ENCODE measurements at places on chromosomes 7 and 10.

DNA sequence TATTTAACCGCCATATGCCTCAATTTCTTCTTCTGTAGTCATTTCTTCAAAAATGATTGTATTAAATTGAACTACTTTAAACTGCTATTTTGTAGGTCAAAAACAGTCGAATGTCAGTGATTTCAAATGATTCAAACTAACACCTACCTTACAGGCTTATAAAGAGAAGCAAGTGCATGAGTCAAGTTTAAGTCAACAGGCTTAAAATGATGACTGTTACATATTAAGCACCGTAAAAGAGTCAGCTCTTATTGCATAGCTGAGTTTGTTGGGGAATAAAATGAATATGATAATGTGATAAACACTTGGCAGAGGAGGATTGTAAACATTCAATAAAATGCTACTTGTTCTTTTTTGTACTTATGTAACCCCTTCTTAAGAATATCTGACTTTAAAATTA is 90.1 kb upstream of the ANKRD1 start:
- no peak for DNase-seq

DNA sequence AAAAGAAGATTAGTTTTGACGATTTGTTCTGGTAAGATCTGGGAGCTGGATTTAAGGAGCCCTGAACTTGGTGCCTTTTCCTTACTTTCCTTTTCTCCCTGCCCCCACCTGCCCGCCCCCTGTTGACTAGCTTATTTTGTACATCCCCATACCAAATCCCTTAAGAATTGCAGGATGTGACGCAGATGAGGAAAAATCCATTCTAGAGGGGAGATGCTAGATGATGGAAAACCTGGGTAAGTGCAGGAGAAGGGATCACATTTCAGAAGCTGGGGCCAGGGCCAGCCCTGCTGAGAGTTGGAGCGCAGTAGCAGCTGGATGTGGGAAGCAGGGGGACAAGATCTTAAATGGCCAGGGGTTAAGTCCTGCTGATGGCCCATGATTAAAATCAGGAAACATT is 93.9 kb downstream of the CCDC3 start:
- DNase-seq: no peak

GRCh38 chr10:72116372-72116771 is 28.0 kb upstream of the SPOCK2 start:
- no peak for DNase-seq

GRCh38 chr10:96271016-96271815 is at the start of gene BLNK:
Gene BLNK (minus strand): TSS chr10:96271569. CDS start chr10:96271398, 171 bp downstream.
- no peak for DNase-seq

- no peak for DNase-seq
Observed at GRCh38 chr7:13826752-13827151, 162.7 kb downstream of the ETV1 start.

DNA sequence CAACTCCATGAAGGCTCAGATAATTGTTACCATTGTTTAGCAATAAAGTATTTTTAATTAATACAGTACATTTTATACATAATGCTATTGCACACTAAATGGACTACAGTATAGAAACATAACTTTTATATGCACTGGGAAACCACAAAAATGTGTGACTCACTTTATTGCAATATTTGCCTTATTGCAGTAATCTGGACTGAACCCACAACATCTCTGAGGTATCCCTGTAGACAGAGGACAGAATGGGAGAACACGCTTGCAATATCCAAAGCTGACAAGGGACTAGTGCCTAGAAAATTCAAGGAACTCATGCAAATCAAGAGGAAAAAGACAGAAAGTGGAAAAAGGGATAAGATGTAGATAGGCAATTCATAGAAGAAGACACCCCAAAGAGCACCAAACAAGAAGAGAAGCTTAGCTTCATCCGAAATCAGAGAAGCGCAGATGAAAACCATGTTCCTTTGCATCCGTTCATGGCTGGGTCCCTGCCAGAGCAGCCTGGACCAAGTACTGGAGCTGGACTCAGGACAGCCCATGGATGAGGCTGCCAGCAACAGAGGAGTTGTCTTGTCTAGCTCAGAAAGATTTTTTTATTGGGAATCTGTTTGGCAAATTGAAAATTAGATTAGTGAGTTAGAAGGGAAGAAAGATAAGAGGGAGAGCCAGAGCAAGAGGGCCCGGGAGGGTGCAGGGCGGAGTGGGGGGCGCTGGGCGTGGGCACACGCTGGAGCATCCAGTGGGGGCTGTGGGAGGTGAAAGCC is 16.0 kb upstream of the GALNTL5 start:
- DNase-seq: no peak

GRCh38 chr7:55475855-55476803 is 96.2 kb downstream of the VOPP1 start:
- no peak for DNase-seq

DNA sequence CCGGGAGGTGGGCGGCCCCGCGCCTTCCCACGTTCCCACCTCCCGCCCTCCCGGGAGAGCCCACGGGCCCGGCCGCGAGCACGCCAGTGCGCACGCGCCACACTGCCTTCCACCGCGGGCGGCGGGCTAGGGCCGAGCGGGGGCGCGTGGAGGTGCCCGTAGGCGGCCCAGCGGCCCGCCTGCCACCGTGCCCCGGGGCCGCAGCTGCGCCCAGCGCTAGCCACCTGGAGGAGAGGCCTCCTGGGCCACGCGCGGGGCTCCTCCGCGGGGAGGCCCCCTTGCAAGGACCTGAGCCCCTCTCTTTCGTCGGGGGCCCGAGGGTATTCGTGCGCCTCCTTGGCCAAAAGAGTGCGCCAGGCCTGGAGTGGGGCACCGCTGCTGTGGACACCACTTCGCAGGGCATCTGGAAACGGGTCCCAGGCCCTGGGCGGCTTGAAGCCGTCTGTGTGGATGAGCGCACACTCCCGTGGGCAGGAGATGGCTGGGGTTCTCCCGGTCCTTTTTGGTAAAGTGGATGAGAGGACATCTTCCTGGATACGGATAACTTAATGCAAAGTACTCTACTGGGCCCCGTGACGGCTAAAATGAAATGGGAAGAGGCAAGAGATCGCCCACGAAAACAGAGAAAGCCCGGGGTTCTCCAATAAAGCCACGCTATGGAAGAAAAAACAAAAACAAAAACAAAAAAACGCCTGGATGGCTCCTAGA is 9.0 kb upstream of the EBF3 start:
- no peak for DNase-seq

DNA sequence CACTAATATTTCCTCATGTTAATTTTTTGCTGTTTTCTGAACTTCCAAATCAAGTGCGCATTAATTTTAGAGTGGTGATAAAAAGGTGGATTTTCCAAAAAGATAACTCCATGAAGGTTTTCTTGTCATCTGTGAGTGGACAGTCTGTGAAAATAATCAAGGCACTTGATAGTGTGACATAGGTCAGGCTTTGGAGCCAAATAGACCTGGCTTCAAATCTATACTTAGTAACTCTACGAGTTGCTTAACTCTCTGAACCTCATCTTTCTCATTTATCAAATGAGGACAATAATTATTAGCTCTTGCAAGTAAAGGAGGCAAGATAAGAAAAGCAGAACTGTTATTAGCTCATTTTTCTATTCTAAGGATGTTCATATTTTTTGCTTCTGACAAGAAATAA is 24.7 kb upstream of the MET start:
- DNase-seq: no peak

- no peak for DNase-seq
Observed at GRCh38 chr7:77830649-77831355, 32.2 kb downstream of the PHTF2 start.

GRCh38 chr10:71314028-71314693 is 4.9 kb upstream of the SLC29A3 start:
- DNase-seq: peak; percentile 35

DNA sequence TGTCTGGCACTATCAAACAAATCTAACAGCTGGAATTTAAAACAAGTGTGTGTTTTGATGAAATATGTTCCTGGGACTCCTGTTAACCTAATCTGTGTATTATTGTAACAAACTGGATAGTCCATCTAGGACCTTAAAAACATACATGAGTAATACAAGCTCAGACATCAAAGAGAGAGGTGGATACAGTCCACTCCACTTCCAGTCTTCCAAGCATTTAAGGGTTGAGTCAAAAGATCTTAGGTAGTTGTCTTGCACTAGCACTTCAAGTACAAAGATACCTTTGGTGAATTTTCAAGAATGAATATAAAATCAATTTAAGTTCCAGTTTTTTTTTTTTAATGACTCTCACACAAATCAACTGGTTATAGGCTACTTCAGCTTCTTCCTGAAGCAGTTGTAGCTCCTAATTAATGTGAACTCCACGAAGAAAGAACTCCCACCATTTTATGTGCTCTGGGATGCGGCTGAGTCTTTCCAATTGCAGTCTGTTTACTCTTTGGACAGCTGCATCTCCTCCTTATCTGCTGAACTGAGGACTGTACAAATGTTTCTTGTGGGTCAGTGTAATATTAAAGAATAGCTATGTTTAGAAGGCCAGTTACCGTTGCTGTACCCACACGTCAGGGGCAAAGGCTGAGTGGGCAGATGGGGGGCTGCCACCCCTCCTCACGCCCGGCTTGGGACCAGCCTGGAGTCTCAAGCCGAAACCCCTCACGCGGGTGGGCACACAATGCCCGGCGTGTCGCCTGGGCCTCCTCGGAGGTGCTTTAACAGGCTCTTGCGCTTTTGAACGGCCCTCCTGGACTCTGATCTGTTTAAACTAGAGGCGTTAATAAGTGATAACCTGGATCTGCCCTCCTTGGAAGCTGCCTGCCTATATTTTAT is 2.9 kb upstream of the IGF2BP3 start:
- no peak for DNase-seq

DNA sequence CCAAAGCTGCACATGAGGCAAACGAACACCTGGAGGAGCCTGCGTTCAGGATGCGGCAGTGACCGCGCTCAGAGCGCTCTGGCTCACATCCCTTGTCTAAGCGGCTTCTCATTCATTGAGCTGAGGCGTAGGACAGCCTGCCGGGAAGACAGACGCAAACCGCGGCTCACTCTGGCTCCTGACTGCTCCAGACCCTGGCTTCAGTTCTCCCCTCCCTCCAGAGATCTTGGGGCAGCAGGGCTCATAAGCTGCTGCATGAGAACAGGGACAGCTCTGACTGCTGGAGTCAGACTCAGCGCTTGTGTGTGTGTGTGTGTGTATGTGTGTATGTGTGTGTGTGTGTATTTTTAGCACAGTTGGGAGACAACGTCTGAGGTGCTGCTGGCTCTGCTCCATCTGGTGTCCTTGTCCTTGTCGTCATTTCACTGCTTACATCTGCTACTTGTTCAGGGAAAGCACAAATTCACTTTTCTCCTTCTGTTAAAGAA is 15.8 kb upstream of the LYZL2 start:
- no peak for DNase-seq

DNA sequence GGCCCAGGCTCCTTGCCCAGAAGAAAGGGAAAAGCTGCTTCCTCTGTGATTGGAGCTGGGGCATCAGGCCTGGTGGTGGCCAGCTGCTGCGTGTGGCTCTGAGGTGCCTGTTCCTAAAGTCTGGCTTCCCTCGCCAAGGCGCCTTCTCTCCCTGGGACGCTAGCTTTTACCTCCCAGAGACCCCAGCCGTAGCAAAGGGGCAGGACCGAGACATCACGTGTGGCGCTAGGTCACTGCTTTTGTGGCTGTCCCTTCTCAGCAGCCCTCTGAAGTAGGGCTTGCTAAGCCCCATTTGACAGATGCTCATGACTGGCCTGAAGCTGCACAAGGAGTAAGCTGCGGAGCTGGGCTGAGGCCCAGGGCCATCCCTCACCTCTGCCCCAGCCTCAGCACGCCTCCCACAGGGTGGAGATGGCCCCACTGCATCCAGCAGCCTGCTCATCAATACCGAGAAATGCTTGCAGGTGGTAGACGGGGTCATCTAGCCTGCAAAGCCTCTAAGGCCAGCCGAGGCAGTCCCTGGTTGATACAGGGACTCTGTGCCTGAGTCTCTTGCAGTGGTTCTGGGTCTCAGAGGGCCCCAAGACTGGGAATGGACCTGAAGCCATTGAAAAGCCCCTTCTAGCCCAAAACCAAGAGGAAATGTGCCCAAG is 171.2 kb downstream of the LCOR start:
- no peak for DNase-seq

- DNase-seq: no peak
Observed at GRCh38 chr7:10804770-10805169, 168.9 kb upstream of the PHF14 start.

DNA sequence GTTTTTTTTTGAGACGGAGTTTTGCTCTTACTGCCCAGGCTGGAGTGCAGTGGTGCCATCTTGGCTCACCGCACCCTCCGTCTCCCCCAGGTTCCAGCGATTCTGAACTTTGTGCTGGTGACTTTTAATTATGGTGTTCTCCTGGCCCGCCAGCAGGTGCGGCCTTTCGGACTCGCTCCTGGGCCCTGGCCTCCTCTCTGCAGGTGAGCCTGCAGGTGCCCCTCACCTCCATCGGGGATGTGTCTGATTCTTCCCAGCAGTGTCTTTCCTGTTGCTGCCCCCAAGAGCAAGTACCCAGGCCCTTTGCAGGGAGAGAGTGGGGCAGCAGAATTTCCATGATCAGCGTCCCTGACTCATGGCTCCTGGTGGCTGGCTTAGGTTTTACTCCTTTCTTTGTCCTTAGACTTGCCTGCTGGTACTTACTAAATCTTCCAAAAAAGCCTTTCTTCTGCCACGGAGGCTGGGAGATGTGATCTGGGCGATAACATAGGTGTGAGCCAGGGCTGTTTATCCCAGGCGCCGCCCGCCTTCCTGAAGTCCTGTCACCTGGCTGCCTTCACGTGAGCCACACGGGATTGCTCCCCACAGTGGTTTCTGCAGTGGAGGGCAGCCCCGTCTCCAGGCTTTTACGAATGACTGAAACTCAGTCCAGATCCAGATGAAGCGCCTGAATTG is 10.7 kb downstream of the WIPI2 start:
- no peak for DNase-seq

DNA sequence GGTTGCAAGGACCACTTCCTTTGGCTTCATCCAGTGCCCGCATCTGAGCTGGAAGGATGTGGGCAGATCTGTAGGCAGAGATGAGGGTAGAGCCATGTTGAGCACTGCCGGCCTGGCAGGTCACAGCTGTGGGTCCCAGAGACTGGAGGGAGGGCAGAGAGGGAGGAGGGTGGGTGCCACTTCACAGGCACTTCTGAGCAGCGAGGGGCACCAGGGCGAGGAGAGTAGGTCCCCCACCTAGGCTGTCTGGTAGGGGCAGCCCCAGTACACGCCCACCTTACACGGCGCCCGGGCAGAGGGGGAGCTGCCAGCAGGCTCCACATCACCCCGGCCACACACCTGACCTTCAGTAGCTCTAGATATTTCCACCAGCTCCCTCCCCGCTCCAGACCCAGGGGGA is 473.0 kb upstream of the FOXK1 start:
- DNase-seq: no peak

DNA sequence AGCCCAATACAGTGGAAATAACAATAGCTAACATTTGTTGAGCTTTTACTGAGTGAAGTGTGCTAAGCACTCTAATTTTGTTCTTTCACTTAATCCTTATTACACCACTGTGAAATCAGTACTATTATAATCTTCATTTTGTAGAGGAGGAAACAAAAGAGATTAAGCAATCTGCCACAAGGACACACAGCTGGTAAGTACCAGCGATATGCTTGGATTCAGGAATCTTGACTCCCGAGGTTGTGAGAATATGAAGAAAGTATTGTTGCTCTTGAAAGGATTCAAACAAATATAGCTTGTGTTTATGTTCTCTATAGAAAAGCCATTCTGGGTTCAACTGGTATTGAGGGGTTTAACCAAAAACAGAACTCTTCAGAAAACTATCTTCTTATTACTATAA is 93.7 kb upstream of the HECTD2 start:
- no peak for DNase-seq

GRCh38 chr10:8088504-8088903 is 34.0 kb downstream of the GATA3 start:
- peak; percentile 28 for DNase-seq

GRCh38 chr7:81014266-81014665 is 95.4 kb upstream of the SEMA3C start:
- DNase-seq: no peak
